Activated naive CD8-positive, alpha-beta T cell treated with anti-CD3 and anti-CD28 coated beads for 36 hours (primary cell): ENCODE measurements at places on chromosomes 12 and 14.

DNA sequence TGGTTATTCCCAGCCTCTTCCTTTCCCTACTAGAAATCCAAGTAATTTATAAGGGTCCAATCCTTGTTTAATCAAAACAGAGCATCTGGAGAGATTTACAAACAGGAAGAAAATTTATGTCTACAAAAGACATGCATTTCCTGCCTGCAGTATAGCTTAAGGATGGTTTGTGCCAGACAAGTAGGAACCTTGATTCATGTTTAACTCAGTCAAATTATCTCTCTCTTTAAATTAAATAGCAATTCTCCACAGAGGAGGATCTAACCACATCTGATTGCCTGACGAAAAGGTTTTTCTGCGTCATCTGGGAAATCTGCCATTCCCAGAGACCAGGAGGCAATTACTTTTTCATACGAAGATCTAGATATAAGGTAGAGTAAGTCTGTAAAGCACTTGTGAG is 105.2 kb downstream of the ZFC3H1 start:
- DNase-seq = no peak

- peak; percentile 21 for DNase-seq
Measured at GRCh38 chr14:74835645-74836250, 40.2 kb downstream of the PROX2 start.

DNA sequence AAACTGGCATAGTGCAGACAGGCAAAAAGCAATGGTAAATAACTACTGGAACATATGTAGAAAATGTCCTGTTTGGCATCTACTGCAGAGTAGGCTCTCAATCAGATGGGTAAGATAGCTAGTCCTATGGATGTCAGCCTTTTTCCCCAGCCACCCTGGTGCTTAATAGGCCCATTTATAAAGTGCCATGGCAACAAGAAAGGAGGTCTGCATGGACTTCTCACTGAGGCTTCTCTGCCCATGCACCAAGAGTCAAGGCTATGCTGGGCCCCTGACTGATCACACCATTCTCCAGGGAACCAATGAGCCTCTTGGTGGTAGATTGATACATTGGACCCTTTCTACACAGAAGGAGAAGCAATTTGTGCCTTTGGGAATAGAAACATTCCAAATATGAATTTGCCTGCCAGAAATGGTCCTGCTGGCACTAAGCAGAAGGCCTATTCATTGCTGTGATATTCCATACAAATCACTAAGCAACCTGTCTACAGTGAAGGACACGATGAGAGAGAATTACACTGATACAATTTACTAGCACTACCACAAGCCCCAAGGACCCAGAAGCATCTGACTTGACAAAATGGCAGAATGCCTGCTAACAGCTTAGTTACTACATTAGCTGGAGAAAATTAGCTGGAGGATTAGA is 43.8 kb downstream of the RESF1 start:
- no peak for DNase-seq

DNA sequence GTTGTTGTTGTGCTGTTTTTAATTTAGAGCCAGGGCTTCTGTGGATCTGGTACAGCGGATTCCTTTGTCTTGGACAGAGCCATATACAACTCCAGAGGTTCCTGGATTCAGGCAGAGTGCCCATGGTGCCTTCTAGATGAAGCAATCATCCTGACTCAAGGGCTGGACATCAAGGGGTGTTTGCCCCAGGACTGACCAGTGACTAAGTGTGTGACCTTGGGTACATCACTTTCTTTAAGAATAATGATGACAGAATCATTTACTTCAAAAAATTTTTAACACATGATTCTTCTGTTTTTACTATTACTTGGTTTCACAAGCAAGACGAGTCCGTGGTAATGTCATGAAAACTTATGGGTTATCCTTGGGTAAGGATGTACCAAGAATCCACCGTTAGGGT is 397.3 kb downstream of the ZFP36L1 start:
- no peak for DNase-seq
